Stimulated activated CD4-positive, alpha-beta T cell treated with anti-CD3 and anti-CD28 coated beads, Interleukin-1b, Interleukin-23, amount 100 ng/mL, for 1 hour (primary cell): ENCODE measurements at places on chromosomes 16 and 17.

DNA sequence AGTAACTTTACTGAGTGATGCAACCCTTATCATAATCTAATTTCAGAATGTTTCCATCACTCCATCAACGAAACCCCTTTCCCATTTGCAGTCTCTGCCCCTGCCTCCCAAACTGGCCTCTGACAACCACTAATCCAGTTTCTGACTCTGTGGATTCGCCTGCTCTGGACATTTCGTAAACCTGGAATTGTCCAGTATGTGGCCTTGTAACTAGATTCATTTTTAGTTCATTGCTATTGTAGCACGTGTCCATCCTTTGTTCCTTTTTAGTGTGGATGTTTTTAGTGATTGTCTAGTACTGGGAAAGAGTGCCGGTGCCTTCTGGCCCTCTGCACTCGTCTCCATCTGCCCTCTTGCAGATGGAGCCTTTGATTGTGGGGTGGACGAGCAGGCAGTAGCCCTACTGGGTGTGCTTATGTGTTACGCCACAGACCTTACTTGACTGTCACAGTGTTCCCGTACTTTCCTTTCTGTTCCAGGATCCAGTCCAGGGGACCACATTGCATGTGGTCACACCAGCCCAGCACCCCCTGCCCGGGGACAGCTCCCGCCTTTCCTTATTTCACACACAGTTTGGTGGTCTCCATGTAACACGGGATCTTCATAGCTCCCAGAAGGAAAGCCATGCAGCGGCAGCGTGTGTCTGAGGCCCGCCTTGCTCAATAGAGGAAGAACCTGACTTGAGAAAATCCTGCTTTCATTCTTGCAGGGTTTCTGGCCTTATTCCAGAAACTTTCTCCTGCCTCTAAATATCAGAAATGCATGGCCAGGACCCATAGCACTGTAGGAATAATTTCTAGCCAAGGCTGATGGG, 8.8 kb downstream of the KIAA0513 start:
- no peak for DNase-seq

DNA sequence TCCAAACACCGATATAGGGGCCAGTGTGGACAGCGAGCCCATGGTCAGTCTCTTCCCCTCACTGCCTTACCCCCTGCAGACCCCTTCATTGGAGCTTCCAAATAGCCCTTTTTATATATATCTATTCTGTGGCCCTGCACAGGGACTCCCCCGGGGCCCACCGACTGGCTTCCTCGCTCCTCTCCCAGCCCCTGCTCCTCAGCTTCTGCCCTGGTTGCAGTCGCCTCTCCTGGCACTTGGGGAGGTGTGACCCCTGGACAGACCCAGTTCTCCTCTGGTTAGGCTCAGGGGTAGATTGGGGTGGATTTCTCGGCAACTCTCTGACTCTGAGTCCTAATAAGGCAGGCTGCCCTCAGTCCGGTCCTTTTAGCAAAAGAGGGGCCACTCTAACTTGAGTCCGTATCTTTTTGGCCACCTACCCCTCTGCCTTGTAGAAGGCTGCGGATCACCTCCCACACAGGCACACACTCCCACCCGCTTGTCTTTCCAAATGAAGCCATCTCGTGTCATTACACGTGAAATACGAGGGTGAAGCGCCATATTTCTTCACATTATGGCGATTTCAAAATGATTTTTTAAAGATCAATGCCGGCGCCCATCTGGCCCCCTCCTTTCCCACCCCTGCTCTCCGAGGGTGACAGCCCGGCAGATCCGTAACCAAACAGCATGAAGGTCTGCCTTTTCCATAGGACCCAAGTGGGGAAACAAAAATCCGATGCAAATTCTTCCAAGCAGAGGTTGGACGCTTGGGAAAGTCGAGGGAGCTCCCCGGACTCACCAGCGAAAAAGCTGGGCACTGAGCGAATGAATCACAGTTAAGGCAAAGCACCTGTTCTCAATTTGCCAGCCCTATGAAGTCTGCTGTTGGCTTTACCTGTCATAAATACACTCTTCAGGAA, 1.7 kb upstream of the HOXB9 start:
- DNase-seq: no peak

DNA sequence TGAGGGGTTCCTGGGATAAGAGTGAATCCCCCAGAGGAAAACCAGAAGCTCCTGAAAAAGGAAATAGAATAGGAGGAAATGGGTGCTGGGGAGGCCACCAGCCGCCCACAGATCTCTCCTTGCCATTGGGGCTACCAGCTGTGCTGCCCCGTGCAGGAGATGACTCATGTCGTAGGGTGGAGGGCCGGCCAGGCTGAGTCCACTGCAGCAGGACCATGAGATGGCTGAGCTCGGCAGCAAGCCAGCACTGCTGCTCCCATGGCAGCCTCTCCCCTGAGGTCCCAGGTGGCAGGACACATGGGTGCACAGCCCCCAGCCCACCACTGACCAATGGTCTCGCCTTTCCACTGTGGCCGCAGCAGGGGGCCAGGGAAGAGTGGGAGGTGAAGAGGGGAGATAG, 95.5 kb downstream of the GNAO1 start:
- DNase-seq: no peak

DNA sequence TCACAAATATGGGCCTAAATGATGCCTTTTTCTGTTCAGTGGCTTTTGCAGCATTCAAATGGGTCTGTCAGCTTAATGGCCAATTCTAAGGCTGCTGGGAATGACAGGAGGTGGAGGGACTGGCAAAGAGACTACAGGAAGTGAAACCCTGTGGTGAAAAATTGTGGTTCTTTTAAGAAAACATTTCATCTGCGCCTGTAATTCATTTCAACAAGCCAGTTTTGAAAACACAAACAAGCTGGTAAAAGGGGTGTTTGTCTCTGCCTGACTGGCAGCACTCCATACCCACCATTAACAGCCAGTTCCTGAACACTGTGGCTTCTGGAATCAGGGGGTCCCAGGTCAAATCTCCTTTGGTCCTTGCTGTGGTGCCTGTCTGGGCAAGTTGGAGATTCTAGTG, 3.6 kb upstream of the KDM8 start:
- DNase-seq: no peak

DNA sequence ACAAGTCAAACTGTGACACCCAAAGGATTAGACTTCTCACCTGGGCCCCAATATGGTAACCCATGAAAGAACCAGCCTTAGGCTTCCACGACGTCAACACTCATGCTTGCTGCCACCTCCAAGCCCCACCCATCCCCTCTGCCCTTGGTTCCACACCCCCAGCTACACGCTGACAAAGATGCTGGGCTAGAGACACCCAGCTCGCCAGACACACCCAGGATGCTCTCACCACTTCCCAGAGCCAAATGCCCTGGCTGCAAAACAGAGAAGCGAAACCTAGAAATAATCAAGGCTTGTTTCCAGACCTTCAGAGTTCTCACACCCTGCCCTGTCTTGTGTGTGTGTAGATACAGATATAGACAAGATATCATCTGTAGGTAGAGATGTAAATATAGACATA, 26.0 kb upstream of the ADCY9 start:
- DNase-seq: no peak

GRCh38 chr17:50608700-50609379, 25.8 kb upstream of the ABCC3 start:
- DNase-seq: no peak

DNA sequence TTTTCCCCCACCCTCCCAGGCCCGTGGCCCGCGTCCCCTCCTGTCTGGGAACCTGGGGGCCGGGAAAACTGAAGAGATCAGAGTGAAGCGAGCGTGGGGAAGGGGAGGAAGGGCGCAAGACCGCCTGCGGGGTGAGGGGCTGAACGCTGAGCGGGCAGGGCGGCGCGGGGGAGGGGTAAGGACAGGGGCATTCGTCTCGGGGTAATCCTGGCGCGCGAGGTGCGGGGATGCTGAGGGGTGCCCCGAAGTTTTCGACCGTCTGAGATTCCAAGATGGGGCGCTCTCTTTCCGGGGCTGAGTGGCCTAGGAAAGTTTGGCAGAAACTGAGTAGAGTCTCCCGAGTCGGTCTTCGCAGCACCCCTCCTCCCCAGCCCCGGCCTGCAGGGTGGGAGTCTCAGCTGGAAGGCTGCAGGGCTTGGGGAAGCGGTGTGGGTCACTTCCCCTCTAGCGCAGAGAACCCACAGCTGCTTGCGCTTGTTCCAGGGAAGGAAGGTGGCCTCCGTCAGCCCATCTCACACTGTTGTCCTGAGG, 555 bp downstream of the TTYH2 start:
- no peak for DNase-seq

GRCh38 chr16:10868596-10869469, 8.2 kb upstream of the CIITA start:
- no peak for DNase-seq

GRCh38 chr16:83970430-83970815, 2.4 kb downstream of the NECAB2 start:
- DNase-seq: no peak

GRCh38 chr17:6648181-6648580, 3.2 kb downstream of the MED31 start:
- DNase-seq: no peak

DNA sequence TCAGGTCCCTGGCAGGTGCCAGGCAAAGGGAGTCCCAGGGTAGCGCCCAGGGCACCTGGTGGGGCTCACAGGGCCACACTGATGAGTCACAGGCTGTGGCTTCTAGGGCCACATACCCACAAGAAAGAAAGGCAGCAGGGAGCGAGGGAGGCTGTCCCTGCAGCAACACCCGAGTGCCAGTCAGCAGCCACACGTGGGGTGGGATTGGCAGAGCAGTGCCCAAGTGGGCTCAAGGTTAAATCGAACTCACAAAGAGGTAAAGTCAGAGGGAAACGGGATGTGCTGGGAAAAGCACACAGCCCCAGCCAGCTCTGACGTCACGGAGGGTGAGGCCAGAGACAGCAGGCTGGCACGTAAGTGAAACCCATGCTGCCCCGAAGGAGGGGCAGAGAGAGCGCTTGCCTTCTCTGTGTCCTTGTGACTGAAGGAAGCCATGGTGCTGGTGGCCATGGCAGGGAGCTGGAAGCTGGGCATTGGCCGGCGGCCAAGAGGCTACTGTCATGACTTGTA, 33.8 kb downstream of the FA2H start:
- no peak for DNase-seq

DNA sequence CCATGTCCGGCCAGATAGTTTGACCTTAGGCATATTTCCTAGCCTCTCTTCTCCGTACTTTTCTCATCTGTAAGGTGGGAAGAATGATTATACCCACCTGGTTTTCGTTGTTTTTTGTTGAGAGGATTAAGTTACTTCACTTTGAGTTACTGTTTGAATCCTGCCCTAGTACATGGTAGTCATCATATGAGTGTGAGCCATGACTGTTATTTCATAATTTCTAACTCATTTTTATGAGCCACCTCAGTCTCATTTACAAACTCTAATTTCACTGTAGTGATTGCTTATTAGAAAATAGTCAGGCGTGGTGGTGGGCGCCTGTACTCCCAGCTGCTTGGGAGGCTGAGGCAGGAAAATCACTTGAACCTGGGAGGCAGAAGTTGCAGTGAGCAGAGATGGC, 45.1 kb downstream of the YPEL2 start:
- no peak for DNase-seq

GRCh38 chr17:78257810-78258322, 26.4 kb downstream of the TMEM235 start:
- no peak for DNase-seq

DNA sequence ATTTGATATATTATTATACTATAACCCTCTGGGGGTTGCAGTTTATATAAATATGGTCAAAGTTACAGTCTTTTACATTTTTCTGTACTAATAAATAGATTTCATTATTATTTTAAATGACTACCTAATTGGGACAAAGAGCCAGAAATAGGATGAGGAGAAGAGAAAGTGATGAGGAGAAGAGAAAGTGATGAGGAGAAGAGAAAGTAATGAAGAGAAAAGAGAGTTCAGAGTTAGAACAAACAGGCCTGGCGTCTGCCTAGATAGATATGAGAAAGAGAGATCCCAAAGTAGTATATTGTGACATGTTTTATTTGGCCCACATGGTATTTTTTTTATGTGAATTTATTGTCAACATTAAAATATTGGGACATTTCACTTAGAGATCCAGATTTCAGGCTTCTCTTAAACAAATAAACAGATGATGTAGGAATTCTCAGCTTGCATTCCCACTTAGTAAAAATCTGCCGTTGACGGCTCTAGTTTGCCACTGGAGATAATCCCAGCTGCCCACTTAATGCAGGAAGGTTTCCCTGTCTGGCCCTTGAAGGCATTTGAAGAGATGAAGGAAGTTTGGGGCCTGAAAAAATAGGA, 210.7 kb downstream of the STX8 start:
- no peak for DNase-seq

DNA sequence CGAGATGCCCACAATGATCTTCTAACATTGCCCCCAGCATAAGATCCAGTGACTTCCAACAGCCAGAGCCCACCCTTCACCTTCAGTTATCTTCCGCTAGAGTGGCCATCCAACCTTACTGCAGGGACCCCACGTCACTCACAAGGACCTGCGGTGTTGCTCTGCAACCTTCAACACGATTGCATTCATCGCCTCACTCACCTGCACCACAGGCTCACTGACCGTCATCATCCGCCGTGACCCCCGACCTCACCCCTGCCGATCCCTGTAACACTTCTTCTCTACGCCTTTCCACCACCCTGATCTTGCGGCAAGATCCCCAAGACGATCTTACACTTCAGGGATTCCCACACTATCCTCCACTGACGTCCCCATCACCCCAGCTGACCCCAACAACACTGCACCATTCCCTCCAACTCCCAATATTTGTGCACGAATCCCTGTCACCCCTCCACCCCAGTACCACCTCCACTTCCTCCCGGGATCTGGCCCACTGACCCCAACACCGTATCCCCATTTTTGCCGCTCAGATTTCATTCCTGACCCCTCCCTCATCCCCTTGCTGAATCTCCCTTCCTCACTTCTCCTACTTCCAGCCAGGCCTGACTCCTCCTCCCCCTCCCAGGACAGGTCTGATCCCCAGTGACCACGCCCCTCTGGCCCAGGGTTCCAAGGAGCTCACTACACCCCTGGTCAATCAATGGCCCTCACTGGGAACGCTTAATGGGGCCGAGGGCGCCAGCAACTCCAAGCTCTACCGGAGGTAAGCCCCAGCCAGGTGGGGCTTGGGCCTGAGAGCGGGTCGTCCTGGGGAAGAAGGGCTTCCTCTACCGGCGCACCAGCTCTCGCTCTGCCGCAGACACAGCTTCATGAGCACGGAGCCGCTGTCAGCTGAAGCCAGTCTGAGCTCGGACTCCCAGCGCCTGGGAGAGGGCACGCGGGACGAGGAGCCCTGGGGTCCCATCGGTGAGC, 7.6 kb downstream of the RUNDC3A start:
- no peak for DNase-seq

GRCh38 chr17:50621574-50622031, 13.1 kb upstream of the ABCC3 start:
- no peak for DNase-seq
